ENCODE measurements at places on chromosomes 2 and 18. TPM values are rescaled to one million over a fixed set of nuclear protein-coding genes. Genes with fewer than 3 reads are reported as not detected.

- DNase-seq = no peak
Measured at GRCh38 chr2:40584432-40584831, 132.5 kb upstream of the SLC8A1 start.

LAMA3 gene
- total RNA-seq = 0.43 TPM

DNA sequence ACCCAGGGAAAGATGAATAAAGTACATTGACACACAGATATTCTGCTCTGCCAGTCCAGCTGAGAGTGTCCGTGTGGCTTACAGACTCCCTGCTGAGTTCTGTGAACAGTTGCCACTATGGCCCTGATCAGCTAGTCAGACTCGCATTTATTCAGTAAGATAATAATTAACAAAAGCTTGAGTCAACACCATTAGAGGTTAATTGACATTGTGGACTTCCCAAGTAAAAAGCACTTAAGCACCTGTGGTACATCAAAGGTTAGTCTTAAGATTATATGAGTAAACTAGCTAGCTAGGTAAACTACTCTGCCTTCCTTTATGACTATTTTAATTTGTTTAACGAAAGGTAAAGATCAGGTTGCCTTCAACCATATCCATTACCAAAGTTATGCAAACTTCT, 33.7 kb downstream of the ANKRD30B start:
- no peak for DNase-seq

DNA sequence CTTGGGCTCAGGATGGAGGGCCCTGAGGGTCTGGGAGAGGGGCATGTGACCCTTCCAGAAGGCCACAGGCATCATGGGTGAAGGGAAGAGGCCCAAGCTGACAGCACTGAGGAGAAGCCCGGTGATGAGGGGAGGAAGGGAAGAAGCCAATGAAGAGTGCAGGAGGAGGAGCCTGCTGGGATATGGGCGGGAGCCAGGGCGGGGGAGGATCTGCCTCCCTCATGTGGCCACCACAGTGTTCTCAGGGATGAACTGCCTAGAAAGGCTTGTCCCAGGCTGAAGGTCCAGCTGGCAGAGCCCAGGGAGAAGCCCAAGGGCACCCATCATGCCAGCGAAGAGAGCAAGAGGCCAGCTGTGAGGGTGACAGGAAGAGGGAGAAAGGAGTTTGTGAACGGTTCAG, 24.6 kb upstream of the PLB1 start:
- DNase-seq = no peak

SCN7A gene
- not detected for total RNA-seq

C2orf80 gene
- total RNA-seq = 7.4 TPM

DNA sequence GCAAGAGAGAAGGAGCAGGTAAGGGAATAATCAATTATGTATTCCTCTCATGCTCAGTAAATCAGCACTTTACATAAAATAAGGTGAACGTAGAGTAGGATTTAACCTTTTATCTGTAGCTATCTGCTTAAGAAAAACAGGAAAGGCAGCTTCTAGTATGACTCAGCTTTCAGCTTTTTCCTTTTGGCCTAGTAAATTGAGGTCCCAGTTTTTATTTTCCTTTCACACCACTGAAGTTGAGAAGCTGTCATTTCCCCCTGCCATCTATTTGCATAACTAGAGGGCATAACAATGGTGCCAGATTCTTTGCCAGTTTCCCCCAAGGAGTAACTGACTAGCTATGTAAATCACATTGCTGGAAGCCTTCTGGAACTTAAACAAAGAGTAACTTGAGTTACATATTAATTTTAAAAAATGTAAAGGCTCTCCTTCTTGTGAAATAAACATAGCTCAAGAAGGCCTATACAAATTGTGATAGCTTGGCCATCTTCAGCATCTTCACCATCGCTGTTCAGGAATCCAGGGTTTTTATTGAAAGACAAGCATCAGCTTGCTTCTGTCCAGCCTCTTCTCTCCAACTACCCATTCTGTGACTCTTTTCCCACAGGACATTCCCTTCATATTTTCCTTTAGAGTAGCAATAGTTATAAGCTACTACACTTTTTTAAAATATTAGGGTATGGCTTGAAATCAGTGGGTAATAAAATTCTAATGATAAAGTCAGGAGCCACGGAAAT, 97.0 kb downstream of the KYNU start:
- no peak for DNase-seq

LRATD1 gene
- total RNA-seq = not detected

NEB gene
- not detected for total RNA-seq

GRCh38 chr18:72544092-72544886, at the start of gene CBLN2:
Gene CBLN2 (minus strand): TSS chr18:72544342. CDS start chr18:72542160, 2,182 bp downstream.
- peak; percentile 11 for DNase-seq

DNA sequence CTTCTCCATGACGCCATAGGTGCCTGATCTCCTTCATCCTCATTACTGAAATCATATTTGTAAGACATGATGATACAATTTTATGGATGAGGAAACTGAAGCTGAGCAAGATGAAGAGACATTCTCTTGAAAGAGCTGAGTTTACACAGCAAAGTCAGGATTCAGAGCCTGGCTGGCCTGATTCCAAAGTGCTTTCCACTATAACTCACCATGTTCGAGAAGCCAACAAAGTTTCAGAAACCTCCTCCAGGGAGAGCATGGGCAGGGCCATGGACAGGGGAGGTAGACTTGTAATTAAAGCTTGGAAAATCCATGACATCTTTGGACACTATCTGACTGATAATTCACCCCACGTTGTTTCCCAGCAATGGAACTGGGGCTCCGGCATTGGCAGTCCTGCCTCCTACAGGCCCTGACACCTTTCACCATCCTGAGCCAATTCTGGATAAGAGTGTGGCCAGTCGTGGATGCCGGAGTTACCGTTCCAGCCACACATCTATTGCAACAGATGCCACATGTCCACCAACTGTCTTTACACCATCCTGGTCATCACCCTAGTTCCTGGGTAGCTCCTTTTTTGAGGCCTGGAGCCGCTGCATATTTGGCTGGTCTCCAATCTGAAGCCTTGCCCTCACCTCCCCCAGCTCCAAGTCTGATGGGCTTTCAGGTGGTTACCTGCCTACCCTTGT, 85.0 kb upstream of the PPP1CB start:
- DNase-seq = no peak

FAM228A gene
- total RNA-seq = 0.18 TPM

DNA sequence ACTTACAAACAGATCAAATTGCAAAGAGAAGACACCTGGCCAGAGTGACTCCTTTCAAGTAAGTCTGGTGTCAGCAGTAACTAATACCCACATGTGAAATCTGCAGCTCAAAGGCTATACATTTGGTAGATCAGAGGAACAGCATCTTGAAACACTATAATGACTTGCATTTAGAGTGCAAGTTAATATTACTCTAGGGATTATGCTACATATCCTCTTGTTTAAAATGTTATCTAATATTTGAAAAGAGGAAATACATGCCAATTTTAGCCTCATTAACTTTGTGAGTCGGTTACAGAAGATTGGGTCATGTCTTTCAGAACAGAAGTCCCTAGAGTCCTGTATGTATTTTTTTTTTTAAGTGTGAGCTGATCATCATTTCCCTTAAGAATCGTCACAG, 15.2 kb downstream of the LANCL1 start:
- no peak for DNase-seq

- DNase-seq = no peak
Measured at GRCh38 chr2:54408288-54408687, 47.8 kb upstream of the SPTBN1 start.

SS18 gene
- 96.5 TPM for total RNA-seq

DNA sequence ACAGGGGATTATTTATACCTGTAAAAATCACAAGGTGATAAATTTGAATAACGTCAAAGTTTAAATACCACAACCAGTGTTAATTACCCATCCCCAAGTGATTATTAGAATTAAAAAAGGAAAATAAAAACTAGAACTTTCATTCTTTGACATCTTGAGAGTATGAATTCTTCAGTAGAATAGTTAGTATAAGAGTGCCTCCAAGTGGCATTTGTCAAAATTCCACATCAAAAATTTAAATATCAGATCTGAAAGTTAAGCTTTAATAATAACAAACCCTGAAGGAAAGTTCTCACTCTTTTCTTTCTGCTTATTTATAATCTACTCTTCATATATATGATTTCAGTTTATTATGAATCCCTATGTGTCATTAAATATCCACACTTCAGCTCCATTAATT, 273.7 kb upstream of the KYNU start:
- DNase-seq = peak; percentile 20

DNA sequence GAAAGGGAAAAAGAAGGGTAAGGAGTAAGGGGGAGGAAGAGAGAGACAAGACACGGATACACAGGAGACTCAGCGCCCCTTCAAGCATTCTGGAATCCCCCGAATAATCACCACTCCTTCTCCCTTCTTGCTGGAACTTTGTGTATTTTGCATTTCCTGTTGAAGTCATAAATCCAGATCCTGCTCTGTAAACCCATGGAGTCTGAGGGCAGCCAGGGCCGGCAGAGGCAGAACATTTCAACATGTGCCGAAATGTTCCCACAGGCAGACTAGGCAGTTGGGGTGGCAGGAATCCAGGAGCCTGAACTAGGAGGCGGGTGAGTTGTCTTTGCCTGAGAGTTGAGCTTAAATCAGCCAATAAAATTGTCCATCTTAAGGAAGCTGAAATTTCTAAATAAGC, 193.1 kb downstream of the SH3RF3 start:
- DNase-seq = peak; percentile 17

- DNase-seq = no peak
Measured at GRCh38 chr2:215361211-215361875, 49.5 kb downstream of the ATIC start.

G6PC2 gene
- not detected for total RNA-seq

RTP5 gene
- not detected for total RNA-seq

ZSWIM2 gene
- not detected for total RNA-seq

DNA sequence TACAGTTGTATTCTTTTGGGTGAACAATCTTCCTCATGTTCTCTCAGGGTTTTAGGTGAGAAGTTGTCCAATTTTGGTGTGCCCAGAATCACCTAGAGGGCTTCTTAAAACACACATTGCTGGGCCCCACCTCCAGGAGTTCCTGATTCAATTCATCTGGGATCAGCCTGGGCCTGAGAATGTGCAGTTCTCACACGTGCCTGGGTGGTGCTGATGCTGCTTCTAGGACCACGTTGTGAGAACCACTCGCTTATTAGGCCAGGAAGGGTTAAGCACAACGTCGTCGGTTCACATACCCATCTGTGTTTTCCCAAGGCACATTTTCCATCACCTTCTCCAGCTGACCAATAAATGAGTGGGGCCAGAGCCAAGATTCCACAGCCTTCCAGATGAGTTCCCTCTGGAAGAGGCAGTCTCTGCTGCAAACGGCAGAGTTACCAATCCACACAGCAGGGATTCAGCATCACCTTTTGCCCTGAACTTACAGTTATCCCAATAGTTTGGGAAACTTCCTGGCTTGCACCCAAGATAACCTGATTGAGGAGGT, 277.7 kb upstream of the HNRNPA3 start:
- DNase-seq = no peak

FOXI3 gene
- not detected for total RNA-seq

CAVIN2 gene
- total RNA-seq = 3.2 TPM

DNA sequence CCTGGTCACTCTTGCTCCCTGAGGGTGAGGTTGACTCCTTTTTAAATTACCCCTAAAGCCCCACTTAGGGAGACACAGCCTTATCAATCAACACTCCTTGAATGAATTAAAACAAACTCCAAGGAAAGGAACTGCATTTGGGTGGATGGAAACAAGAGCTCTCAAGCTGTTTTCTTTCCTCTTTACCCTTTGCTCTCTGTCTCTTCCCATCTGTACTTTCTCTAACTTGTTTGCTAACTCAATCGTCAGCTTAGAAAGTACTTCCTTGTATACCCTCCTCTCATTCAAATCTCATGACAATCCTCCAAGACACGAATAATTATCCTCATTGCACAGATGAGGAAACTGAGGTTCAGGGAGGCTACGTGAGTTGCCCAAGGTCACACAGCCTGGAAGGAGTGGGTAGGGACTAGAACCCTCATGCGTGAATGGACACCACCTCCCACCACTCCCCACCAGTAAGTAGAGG, 32.7 kb downstream of the ZFP36L2 start:
- DNase-seq = no peak

HOXD13 gene
- not detected for total RNA-seq

CFAP65 gene
- total RNA-seq = not detected

DNA sequence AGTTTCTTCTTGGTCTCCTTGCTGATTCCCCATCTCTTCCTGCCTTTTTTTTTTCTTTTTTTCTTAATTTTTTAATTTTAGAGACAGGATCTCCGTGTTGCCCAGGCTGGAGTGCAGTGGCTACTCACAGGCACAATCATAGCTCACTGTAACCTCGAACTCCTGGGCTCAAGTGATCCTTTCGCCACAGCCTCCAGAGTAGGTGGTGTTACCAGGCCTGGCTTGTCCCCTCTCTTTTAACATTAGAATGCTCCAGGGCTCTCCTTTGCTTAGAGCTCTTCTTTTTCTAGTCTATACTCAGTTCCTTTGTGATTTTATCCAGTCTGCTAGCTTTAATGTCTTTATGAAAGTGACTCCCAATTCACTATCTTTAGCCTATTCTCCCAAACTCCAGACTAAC, 89.2 kb downstream of the ARHGEF33 start:
- no peak for DNase-seq

DNA sequence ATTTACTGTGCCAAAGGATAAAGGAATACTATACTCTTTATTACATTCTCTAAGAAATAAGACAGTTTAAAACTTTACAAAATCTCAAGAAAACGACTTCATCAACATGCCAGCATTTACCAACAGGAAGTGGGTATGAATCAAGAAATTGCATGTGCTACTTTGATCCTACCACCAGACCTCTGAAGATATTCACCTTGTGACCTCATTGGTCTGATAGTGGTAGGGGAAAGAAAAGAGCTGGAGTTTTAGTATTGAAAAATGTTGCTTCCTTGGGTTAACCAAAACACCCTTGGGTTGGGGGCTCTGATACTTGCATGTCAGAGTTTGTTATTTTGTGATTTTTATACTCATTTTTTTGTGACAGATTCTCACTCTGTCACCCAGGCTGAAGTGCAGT, 84.1 kb upstream of the LPIN2 start:
- DNase-seq = no peak

- no peak for DNase-seq
Measured at GRCh38 chr18:12287131-12287681, 20.8 kb upstream of the TUBB6 start.

DNA sequence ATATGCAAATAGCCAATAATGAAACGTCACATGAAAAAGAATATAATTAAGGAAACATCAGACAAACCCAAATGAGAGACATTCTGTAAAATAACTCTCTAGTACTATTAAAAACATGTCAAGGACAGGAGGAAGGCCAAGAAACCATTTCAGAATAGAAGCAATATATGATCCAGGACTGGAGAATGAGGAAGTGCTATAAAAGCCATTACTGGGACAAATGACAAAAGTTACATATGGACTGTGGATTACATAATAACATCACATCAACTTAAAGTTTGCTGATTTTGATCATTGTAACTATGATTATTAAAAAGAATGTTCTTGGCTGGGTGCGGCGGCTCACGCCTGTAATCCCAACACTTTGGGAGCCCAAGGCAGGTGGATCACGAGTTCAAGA, 81.3 kb downstream of the CRACDL start:
- DNase-seq = no peak
